Right renal cortex interstitium (tissue), 3 donors: ENCODE measurements at places on chromosomes 5 and 9. TPM values are rescaled to one million over a fixed set of nuclear protein-coding genes. Genes with fewer than 3 reads are reported as not detected.

SIT1 gene
- 0.29 TPM for polyA plus RNA-seq

FOXI1 gene
- polyA plus RNA-seq: 7.0 TPM

NUTM2F gene
- not detected for polyA plus RNA-seq

PIGO gene
- polyA plus RNA-seq: 30.2 TPM

ANKRD31 gene
- polyA plus RNA-seq: 0.40 TPM
